ENCODE measurements at places on chromosomes 7 and 10.

GRCh38 chr10:71335173-71335708 is 16.2 kb downstream of the SLC29A3 start:
- H3K27me3 ChIP-seq = no peaks in the 10 kb centered on the region
- DNase-seq = no peak
- H3K4me3 ChIP-seq = no peak overlapping the region

- H3K36me3 ChIP-seq = peaks cover 46% of the 10 kb centered on the region
- H3K4me3 ChIP-seq = no peak overlapping the region
- DNase-seq = no peak
- no peak overlapping the region for H3K27ac ChIP-seq
- H3K27me3 ChIP-seq = no peaks in the 10 kb centered on the region
Measured at GRCh38 chr7:2929321-2930201, 85.5 kb upstream of the GNA12 start.

DNA sequence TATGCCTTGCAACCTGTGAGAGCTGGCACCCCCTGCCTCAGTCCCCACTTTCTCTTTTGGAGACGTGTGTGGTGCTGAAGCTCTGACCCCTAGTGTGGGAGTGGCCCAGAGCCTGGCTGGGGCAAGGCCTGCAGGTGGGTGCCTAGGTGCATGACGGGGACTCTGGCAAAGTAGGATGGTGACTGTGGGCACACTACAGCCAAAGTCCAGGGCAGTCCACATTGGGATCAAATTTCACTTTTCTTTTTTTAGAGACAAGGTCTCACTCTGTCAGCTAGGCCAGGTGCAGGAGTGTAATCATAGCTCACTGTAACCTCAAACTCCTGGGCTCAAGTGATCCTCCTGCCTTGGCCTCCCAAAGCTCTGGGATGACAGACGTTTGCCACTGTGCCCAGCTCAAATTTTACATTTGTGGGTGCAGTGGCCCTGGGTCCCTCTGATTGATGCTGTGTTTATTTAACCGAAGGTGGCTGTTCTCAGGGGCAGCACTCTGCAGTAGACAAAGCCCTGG is 52.3 kb downstream of the NEURL1 start:
- no peak for DNase-seq
- H3K27ac ChIP-seq = no peak overlapping the region
- H3K4me1 ChIP-seq = peaks cover 11% of the 10 kb centered on the region
- H3K36me3 ChIP-seq = no peaks in the 10 kb centered on the region
- H3K27me3 ChIP-seq = peaks cover 7% of the 10 kb centered on the region

- H3K4me1 ChIP-seq = peaks cover 6% of the 10 kb centered on the region
- H3K36me3 ChIP-seq = peaks cover 11% of the 10 kb centered on the region
- no peaks in the 10 kb centered on the region for H3K27me3 ChIP-seq
- H3K27ac ChIP-seq = no peak overlapping the region
- no peak overlapping the region for H3K4me3 ChIP-seq
- no peak for DNase-seq
Measured at GRCh38 chr7:105655067-105655466, 73.8 kb upstream of the EFCAB10 start.

GRCh38 chr7:14739841-14740185 is 162.7 kb downstream of the DGKB start:
- H3K4me3 ChIP-seq = no peak overlapping the region
- H3K36me3 ChIP-seq = no peaks in the 10 kb centered on the region
- DNase-seq = no peak

- H3K4me3 ChIP-seq = no peak overlapping the region
- H3K27ac ChIP-seq = no peak overlapping the region
- H3K27me3 ChIP-seq = peaks cover 1% of the 10 kb centered on the region
- no peaks in the 10 kb centered on the region for H3K4me1 ChIP-seq
Measured at GRCh38 chr7:103658055-103659005, 212.3 kb upstream of the SLC26A5 start.

GRCh38 chr7:64881461-64882287 is 21.4 kb upstream of the ZNF273 start:
- DNase-seq = no peak
- peaks cover 17% of the 10 kb centered on the region for H3K4me1 ChIP-seq
- no peak overlapping the region for H3K27ac ChIP-seq
- peaks cover 43% of the 10 kb centered on the region for H3K27me3 ChIP-seq
- no peak overlapping the region for H3K4me3 ChIP-seq

- H3K36me3 ChIP-seq = no peaks in the 10 kb centered on the region
- no peak overlapping the region for H3K4me3 ChIP-seq
- H3K27me3 ChIP-seq = peaks cover 2% of the 10 kb centered on the region
- H3K27ac ChIP-seq = no peak overlapping the region
- no peaks in the 10 kb centered on the region for H3K4me1 ChIP-seq
Measured at GRCh38 chr7:41756650-41757182, 53.8 kb upstream of the INHBA start.

- H3K36me3 ChIP-seq = no peaks in the 10 kb centered on the region
- H3K27me3 ChIP-seq = no peaks in the 10 kb centered on the region
- no peak overlapping the region for H3K4me3 ChIP-seq
- DNase-seq = no peak
- H3K4me1 ChIP-seq = no peaks in the 10 kb centered on the region
Measured at GRCh38 chr10:78170026-78170475, 136.4 kb downstream of the RPS24 start.

GRCh38 chr10:61815496-61815895 is 86.0 kb upstream of the ARID5B start:
- H3K36me3 ChIP-seq = no peaks in the 10 kb centered on the region
- peaks cover 2% of the 10 kb centered on the region for H3K27me3 ChIP-seq
- no peak overlapping the region for H3K27ac ChIP-seq
- H3K4me1 ChIP-seq = peaks cover 3% of the 10 kb centered on the region

DNA sequence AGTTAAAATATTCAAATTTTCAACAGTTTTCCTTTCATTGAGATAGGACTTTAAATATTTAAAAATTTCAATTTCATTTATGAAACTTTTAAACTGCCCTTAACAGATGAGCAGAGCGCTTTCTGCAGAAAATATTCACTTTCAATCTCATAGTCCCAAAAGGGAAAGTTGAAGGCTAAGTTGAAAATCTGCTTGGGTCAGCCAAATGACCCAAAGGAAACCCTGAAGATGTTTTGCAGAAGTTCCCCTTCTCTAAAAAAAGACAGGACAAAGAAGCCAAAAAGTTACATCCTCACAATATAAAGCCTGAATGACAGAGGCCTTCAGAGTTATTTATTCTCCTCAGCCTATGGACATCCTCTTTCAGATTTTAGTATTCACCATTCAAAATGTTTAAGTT is 17.6 kb upstream of the SCIN start:
- H3K27me3 ChIP-seq = peaks cover 5% of the 10 kb centered on the region
- no peak for DNase-seq
- H3K36me3 ChIP-seq = no peaks in the 10 kb centered on the region
- H3K4me3 ChIP-seq = no peak overlapping the region

GRCh38 chr10:2120746-2121145 is 383.4 kb upstream of the ADARB2 start:
- no peak overlapping the region for H3K27ac ChIP-seq
- no peaks in the 10 kb centered on the region for H3K27me3 ChIP-seq
- H3K4me3 ChIP-seq = no peak overlapping the region
- DNase-seq = no peak

GRCh38 chr10:133379152-133379800 is at the start of gene PAOX:
PAOX (plus strand) TSS chr10:133379262; CDS start chr10:133379317, 55 bp downstream.
- H3K27ac ChIP-seq = peak within 1 kb of the TSS; percentile 24
- H3K4me1 ChIP-seq = no peaks in the 10 kb centered on the region
- peak; percentile 80 for DNase-seq
- no peaks in the 10 kb centered on the region for H3K36me3 ChIP-seq

DNA sequence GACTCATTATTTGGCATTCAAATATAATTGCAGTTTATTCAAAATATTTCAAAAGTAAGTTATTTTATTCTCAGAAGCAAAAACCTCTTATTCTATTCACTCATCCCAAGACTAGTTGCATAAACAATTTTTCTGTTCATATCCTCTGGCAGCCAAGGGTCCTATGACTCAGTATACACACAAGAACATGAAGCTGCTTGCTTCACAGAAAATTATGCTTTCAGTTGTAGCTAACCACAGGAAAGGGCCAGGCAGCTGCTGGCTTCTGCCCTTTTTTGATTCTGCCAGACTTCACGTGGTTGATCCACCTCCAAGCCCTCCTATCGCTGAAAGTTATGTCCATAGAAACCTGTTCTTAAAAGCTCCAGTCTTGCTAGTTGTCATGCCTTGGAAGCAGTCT is 108.8 kb downstream of the ABCA13 start:
- peaks cover 15% of the 10 kb centered on the region for H3K27me3 ChIP-seq
- no peaks in the 10 kb centered on the region for H3K36me3 ChIP-seq
- H3K4me1 ChIP-seq = peaks cover 3% of the 10 kb centered on the region
- peak; percentile 34 for DNase-seq

DNA sequence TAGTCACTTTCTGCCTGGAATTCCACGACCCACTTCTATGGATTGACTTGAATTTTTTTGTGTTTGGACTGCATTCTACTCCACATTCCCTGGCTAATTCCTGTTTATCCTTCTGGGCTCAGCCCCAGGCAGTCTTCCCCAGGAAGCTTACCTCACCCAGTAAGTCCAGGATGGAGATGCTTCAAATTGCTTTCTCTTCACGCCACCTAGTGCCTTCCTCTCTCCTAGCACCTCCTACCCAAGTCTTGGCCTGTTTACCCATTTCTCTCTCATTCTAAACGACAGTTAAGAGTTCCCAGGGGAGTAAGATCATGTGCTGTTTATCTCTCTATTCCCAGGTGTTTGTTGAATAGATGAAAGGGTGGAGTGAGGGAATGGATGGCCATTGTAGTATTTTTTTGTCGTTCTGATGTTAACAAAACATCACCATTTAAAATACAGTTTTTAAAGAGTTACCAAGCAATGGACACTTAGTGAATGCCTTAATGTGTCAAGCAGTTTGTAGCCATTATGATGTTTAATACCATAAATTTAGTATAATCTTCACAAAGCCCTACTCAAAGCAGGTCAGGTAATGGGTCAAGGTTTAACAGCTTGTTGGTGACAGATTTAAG is 45.5 kb upstream of the TARP start:
- H3K4me3 ChIP-seq = no peak overlapping the region
- no peaks in the 10 kb centered on the region for H3K36me3 ChIP-seq
- H3K27me3 ChIP-seq = no peaks in the 10 kb centered on the region
- H3K4me1 ChIP-seq = peaks cover 18% of the 10 kb centered on the region

- no peak for DNase-seq
- no peak overlapping the region for H3K27ac ChIP-seq
Measured at GRCh38 chr10:117003336-117003735, 1.7 kb downstream of the SHTN1 start.

- no peak overlapping the region for H3K27ac ChIP-seq
- no peak for DNase-seq
- H3K27me3 ChIP-seq = no peaks in the 10 kb centered on the region
- no peak overlapping the region for H3K4me3 ChIP-seq
Measured at GRCh38 chr7:77348371-77348813, 67.8 kb downstream of the GSAP start.

- no peak overlapping the region for H3K27ac ChIP-seq
- H3K4me1 ChIP-seq = no peaks in the 10 kb centered on the region
- H3K27me3 ChIP-seq = peaks cover 13% of the 10 kb centered on the region
- no peak overlapping the region for H3K4me3 ChIP-seq
- DNase-seq = no peak
Measured at GRCh38 chr10:27696466-27696865, 49.2 kb downstream of the MKX start.

GRCh38 chr7:106430535-106431455 is 146.0 kb upstream of the NAMPT start:
- H3K27ac ChIP-seq = no peak overlapping the region
- H3K27me3 ChIP-seq = peaks cover 22% of the 10 kb centered on the region

DNA sequence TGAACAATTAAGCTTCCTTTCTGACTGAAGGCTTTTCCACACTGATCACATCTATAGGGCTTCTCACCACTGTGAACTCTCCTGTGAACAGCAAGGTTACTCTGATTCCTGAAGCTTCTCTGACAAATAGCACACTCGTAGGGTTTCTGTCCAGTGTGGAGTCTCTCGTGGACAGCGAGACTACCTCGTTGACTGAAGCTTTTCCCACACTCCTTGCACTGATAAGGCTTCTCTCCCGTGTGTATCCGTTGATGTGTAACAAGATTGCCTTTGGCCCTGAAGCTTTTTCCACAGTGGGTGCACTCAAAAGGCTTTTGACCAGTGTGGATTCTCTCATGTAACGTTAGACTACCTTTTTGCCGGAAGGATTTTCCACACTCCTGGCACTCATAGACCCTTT is 4.4 kb downstream of the ZNF32 start:
- no peak overlapping the region for H3K4me3 ChIP-seq
- no peak overlapping the region for H3K27ac ChIP-seq
- H3K4me1 ChIP-seq = peaks cover 12% of the 10 kb centered on the region
- no peaks in the 10 kb centered on the region for H3K27me3 ChIP-seq
- no peak for DNase-seq

DNA sequence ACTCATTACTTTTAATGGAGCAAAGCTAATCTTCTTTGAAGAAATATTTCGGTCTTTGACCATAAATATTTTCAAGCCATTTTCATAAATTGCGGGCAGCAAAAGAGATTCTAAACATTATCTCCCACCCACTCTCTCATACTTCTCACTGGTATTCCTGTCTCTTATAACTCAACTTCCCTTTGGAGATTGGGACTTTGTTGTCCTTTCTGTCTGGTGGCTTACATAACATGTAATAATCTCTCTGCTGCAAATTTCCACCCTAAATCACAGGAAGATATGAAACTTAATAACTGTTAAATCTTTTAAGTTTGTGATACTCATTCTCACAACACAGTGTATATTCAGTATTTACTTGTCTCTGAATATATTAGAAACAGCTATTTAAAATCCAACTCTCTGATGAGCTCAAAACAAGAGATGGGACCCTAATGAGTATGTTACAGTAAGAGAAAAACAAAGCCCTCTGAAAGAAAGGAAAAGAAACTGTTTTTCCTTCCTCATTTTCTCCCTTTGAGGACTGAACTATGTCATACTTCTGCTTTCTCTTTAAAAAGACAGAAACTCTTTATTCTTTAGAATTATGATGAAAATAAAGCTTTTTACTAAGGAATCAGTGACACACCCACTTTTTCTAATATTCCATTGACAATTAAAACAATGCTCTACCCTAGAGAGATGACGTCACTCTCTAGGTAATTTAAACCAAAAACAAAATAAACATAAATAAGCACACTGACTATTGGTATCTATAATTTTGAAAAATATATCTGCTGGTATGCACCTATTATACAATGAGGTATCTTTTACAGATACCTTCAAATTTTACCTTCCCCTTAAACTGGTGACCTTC is 14.7 kb downstream of the CALCR start:
- H3K27me3 ChIP-seq = no peaks in the 10 kb centered on the region
- no peaks in the 10 kb centered on the region for H3K4me1 ChIP-seq
- no peak overlapping the region for H3K27ac ChIP-seq
- DNase-seq = no peak

- peaks cover 25% of the 10 kb centered on the region for H3K27me3 ChIP-seq
- DNase-seq = no peak
- no peaks in the 10 kb centered on the region for H3K4me1 ChIP-seq
- H3K27ac ChIP-seq = no peak overlapping the region
Measured at GRCh38 chr7:55247428-55247827, 117.7 kb upstream of the LANCL2 start.

- no peaks in the 10 kb centered on the region for H3K27me3 ChIP-seq
- H3K4me3 ChIP-seq = no peak overlapping the region
- peak; percentile 75 for DNase-seq
- H3K4me1 ChIP-seq = no peaks in the 10 kb centered on the region
- no peak overlapping the region for H3K27ac ChIP-seq
- H3K36me3 ChIP-seq = no peaks in the 10 kb centered on the region
Measured at GRCh38 chr7:65216469-65216868, 157.2 kb upstream of the ZNF92 start.

- no peaks in the 10 kb centered on the region for H3K4me1 ChIP-seq
- DNase-seq = no peak
- H3K4me3 ChIP-seq = no peak overlapping the region
- no peaks in the 10 kb centered on the region for H3K36me3 ChIP-seq
Measured at GRCh38 chr7:25831062-25831691, 320.8 kb upstream of the NFE2L3 start.

GRCh38 chr10:118948786-118949185 is 80.7 kb upstream of the NANOS1 start:
- H3K27ac ChIP-seq = no peak overlapping the region
- no peak for DNase-seq
- no peaks in the 10 kb centered on the region for H3K4me1 ChIP-seq
- H3K4me3 ChIP-seq = no peak overlapping the region
